ENCODE measurements at places on chromosomes 16 and 17. TPM values are rescaled to one million over a fixed set of nuclear protein-coding genes. Genes with fewer than 3 reads are reported as not detected.

TMED6 gene
- 3.1 TPM for total RNA-seq

DPEP3 gene
- not detected for total RNA-seq

GRCh38 chr16:1167276-1168107, 14.6 kb downstream of the CACNA1H start:
- no peak for DNase-seq

GRCh38 chr17:33948309-33948708, 306.8 kb upstream of the CCL2 start:
- no peak for DNase-seq

EVPL gene
- total RNA-seq: 0.53 TPM

DNA sequence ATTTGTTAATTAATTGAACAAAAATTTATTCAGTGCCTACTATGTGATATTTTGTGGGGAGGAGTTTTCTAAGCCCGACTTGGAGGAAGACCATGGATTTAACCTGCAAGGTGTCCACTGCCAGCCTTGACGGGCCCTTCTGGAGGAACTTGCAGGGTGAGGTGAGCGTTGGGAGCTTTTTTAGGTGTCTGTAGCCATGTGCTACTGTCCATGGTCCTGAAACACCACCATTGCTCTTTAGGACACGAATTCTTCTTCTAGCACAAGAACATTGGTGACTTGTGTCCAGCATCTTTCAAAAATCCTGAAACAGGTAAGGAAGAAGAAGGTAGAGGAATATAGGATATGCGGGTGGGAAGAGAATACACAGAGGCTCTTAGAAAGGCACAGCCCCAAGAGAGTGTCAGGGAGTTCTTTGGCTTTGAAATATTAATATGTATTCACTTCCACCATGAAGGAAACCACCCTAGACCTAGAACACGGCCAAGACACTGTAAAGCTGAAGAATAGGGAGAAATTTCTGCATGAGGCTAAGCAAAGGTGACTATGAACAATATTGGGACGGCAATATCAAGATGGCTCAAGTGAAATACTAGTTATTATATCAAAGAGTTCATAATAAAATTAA, 27.9 kb upstream of the OR4D1 start:
- no peak for DNase-seq

DNA sequence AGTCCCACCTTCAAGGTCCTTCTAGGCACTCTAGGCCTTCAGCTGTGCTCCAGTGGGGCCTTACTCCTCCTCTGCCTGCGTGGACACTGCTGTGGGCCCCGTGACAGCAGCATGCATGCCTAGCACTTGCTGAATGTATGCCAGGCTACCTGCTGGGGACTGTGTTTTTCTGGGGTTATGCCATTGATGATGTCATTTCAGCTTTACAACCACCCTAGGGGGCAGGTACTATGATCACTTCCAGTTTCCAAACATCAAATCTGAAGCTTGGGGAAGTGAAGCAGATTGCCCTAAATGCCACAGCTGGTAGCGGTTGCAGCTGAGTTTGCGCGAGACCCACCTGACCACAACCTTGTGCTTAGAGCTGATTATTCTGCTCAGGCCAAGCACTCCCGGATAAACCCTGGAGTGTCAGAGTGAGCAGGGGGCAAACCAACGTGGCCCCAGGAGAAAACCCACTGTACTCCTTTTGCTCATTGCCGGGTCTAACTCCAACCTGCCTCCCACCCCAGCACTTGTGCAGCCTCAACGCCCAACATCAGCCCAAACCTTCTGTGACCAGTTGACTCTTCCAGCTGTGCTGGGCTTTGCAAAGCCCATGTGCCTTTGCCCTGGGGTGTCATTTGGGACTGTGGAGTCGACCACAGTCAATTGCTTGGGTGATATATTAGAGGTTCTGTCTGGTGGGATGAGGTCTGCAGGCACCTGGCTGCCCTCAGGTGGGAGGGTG, 168.4 kb downstream of the ENGASE start:
- DNase-seq: no peak

DNA sequence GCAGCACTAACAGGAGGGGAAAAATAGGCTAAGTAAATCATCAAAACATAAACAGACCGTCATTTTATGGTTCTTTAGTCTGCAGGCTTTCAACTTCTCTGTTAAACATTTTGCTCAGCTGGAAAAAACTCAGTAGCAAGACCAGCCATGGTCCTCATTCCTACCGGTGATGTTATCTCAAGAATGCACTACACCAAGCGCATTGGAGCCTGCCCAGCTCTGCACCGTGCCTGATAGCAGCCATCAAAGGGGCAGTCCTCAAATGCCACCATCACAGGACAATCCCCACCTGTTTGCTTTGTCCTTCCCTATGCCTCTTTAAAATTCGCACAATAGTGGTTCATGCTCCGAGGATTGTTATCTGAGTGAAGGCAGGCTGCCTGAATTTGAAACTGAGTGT, 181.5 kb upstream of the MON1B start:
- DNase-seq: no peak

HOXB1 gene
- not detected for total RNA-seq

Data from left lobe of liver (tissue), 2 donors.